ENCODE measurements at places on chromosomes 2 and 18.

- no peak for DNase-seq
These were observed 70.6 kb upstream of the TEX51 start for GRCh38 chr2:126828051-126828450.

DNA sequence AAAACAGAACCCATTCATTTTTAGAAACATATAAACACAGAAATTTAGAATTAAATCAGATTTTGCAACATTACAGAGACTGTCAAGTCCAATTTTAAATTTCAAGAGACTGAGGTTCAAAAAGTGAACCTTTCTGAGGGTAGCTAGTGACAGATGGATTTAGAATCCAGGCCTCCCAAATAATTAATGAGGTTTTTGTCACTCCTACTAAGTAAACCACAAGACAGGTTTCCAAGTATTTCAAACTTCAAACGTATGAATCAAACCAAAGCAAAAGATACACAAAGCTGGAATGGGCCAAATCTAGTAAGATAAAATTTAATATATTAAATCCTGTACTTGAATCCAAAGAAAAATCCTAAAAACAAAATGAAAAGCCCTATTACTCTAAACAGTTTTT lies 25.3 kb downstream of the PPP4R3B start:
- DNase-seq, result no peak

DNA sequence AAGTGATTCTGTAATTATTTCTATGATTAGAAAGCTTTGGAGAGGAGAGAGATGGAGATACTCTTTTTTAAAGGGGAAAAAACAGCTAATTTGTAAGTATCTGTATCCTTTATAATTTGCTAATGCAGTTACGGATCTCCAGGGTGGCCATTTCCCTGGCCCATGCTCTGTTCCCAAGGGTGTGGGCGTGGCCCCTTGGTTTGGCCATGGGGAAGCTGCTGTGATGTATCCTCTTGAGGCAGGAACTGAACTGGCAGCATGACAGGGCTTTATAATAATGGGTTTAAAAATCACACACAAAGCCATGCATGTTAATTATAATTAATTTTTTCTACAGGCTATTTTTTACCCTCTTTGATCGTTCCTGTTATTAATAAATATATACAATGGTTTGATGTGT lies 27.0 kb downstream of the TRAPPC12 start:
- DNase-seq, result no peak

DNA sequence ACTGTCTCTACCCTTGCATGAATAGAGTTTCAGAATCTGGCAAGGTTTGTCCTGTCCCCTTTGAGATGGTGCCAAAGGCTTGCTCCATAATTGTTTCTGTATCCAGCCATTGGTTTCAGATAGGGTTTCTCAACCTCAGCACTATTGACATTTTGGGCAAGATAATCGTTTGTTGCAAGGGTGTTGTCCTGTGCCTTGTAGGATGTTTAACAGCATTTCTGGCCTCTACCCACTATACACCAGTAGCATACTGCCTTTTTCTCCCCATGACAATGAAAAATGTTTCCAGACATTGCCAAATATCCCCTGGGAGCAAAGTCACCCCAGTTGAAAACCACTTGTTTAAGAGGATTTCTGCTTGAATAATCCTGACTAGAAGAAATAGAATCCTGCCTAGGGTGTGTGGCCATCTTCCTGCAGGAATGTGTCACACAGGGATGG lies 126.8 kb downstream of the CDC42EP3 start:
- no peak for DNase-seq

- DNase-seq, result no peak
These were observed 2.0 kb downstream of the BCL11A start for GRCh38 chr2:60551240-60552077.

DNA sequence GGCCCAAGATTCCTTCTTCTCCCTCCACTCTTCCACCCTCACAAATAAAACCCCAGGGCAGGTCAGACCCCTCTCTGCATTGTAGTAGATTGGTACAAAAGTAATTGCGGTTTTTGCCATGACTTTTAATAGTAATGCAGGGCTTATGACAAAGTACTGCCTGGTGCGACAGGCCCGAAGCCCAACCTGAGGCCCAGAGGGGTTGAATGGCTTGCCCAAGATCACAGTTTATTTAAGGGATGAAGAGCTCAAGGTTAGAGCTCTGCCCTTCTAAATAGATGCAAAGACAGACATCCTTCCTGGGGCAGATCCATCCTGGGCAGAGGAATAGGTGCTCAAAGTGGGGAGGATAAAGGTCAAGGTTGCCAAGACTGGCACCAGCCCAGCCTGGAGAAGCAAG lies 899 bp upstream of the PSTPIP2 start:
- no peak for DNase-seq

GRCh38 chr18:61551586-61551985 lies 218.4 kb downstream of the CDH20 start:
- DNase-seq, result no peak

- DNase-seq, result no peak
These were observed 252.5 kb downstream of the XIRP2 start for GRCh38 chr2:167140767-167141166.

GRCh38 chr2:39994151-39994550 lies 215.1 kb upstream of the THUMPD2 start:
- DNase-seq, result no peak

GRCh38 chr2:107025291-107025857 lies 139.4 kb upstream of the ST6GAL2 start:
- no peak for DNase-seq
